ENCODE measurements at places on chromosomes 2 and 18.
A peak's percentile ranks its signal among the peaks of the same experiment; 100 is the strongest.

- DNase-seq: no peak
Measured at GRCh38 chr18:69872661-69873060, 75.0 kb downstream of the CD226 start.

DNA sequence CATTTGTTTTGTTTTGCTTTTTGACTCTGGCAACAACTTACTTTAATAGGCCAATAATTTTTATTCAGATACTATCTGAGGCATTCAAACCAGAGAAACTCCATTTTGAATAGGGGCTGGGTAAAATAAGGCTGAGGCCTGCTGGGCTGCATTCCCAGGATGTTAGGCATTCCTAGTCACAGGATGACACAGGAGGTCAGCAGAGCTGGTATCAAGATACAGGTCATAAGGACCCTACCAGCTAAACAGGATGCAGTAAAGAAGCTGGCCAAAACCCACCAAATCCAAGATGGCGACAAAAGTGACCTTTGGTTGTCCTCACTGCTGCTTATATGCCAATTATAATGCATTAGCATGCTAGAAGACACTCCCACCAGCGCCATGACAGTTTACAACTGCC lies 102.2 kb upstream of the XPO1 start:
- DNase-seq: no peak

DNA sequence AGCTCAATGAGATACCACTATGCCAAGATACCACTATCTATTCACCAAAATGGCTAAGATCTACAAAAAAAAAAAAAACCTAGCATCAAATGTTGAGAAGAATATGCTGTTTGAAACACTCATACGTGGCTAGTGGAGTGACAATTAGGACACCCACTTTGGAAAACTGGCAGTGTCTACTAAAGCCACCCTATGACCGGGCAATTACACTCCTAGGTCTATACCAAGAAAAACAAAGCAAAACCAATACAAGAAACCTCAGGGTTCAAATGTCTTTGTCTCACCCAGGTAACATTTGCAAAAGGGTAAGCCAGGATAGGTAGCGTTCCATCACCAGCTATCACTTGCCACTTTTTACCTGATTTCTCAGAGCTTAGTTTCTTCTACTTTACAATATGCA lies 123.6 kb upstream of the CAB39 start:
- DNase-seq: no peak

DNA sequence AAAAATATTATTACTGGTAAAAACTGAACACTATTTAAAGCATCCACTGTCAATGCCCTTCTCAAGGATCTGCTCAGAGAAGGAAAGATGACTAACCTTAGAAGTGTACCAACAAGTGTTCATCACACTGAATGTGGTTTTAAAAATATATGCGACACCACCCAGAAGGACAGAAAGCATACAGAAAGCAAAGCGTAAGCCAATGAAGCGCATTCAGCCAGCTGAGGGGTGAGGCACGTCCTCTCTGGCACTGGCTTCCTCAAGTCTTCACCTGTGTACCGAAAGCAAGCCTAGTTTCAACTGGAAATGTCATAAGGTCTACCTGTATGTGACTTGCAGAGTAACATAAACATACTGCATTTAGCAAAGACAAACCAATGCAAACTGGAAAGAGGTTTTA lies 88.8 kb downstream of the PSMG2 start:
- DNase-seq: no peak

- DNase-seq: no peak
Measured at GRCh38 chr2:104847586-104848160, 6.2 kb upstream of the POU3F3 start.

DNA sequence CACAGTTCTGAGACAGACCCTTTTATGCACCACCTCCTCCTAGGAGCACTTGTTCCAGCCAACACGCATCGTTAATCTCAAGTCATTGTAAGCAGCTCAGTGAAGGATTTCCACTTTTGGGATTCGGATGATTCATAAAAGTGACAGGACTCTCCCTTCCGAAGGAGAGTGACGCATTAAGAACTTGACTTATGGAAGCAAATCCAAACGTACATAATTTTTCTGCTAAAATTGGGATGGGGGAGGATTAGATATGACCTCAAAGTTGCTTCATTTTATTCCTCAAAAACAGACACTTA lies 165.7 kb downstream of the TWIST2 start:
- DNase-seq: no peak

- no peak for DNase-seq
Measured at GRCh38 chr2:56268856-56269255, 85.1 kb downstream of the CCDC85A start.

GRCh38 chr2:202344178-202344577 lies 31.9 kb upstream of the BMPR2 start:
- no peak for DNase-seq

GRCh38 chr2:200383380-200384110 lies 77.1 kb downstream of the SPATS2L start:
- DNase-seq: no peak

DNA sequence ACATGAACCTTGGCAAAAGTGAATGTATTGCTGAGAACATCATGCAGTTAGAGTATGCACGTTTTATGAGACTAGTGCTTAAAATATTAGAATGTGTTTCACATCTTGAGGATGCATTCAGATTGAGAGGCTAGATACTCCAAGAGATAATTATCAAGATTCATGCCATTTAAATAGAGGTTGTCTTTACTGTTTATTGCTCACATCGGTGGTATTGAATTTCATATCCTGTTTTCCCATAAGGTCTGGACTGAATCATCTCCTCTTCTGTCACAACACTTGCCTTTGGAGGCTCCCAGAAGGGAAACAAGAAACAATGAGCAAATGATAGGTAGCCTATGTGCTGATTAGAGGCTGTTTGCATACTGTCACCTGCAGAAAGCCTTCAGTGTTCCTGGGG lies 83.8 kb downstream of the CLHC1 start:
- DNase-seq: no peak

DNA sequence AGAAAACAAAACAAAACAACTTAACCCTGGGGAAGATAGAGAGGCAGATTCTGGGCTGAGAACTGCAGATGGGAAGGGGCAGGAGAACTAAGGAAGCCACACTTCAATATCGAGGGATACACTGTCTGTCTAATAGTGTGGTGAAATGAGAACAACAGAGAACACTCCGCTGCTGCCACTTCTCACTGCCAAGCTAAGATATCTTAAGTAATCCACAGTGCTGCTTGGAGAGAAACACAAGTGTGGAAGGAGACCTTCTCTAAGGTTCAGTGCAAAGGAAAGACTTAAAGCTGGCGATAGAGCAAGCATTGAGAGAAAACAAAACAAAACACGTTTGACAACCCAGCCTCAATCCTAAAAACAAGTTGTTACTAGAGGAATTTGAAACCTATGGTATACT lies 37.4 kb downstream of the DLGAP1 start:
- DNase-seq: no peak

DNA sequence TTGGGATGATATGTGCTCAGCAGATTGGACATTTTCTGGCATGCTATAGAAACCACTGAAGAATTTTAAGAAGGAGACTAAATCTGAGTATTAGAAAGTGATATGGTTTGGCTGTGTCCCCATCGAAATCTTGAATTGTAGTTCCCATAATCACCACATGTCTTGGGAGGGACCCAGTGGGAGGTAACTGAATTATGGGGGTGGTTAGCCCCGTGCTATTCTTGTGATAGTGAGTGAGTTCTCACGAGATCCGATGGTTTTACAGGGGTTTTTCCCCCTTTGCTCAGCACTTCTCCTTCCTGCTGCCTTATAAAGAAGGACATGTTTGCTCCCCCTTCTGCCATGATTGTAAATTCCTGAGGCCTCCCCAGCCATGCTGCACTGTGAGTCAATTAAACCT lies 535.9 kb upstream of the VRK2 start:
- DNase-seq: no peak

DNA sequence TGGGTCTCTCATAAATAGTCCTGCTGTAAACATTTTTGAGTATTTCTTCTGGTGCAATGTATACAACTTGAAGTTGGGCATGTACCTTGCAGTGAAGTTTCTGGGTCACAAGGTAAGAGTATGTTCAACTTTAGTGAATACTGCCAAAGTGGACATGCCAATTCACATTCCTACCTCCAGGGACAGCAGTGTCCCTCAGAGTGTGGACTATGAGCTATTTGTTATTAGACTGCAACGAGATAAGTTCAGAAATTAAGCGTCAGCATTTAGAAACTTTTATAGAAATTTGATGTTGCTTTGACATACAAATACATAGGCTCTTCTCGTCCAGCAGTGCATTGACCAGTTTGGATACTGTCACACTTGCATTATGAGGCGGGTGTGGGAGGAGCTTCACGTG lies 7.2 kb upstream of the ACKR3 start:
- no peak for DNase-seq

GRCh38 chr2:210063306-210063705 lies 60.9 kb downstream of the RPE start:
- DNase-seq: no peak

DNA sequence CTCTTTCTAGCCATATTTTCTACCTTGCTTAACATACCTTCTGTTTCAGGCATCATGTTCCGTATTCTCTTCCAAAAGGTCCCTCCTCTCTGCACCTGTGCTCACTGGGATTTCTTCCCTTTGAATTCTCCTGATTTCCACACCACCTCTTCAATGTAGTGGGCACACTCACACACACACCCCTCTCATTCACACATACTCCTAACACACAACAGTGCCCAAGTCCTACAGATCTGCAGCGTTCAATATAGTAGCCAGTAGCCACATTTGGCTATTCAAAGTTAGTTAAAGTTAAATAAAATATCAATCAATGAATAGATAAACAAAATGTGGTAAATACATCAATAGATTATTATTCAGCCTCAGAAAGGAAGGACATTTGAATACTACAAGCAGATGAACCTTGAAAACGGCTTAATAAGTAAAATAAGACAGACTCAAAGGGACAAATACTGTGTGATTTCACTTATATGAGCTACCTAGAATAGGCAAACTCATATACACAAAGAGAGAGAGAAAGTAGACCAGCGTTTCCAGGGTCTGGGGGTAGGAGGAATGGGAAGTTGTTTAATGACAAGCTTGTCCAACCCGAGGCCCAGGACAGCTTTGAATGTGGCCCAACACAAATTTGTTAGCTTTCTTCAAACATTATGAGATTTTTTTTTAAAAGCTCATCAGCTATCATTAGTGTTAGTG lies 34.4 kb downstream of the MYCN start:
- no peak for DNase-seq

GRCh38 chr2:88248280-88248828 lies 78.2 kb downstream of the THNSL2 start:
- no peak for DNase-seq

DNA sequence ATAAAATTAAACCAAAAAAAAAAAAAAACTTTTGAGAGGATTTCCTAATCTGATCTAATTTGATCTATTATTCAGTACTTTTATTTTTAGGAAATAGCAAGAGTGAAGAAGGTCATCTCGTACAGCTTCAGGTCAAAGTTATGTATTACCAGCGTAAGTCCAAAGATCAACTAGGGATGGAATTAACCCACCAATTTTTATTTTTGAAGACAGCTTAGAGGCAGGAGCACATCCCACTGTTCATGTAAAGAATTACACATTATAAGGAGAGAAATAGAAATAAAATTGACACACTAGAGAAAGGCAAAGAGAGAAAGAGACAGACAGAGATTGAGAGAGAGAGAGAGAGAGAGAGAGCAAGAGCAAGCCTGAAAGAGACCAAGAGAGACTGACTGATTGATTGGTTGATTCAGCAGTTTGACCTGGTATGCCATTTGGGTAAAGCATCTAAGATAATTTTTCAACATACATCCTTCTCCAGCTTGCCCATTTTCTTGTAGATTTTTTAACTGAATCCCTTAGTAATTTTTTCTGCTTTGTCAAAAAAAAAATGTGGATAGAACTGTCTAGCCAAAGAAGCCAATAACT lies 25.1 kb downstream of the DOCK10 start:
- no peak for DNase-seq

DNA sequence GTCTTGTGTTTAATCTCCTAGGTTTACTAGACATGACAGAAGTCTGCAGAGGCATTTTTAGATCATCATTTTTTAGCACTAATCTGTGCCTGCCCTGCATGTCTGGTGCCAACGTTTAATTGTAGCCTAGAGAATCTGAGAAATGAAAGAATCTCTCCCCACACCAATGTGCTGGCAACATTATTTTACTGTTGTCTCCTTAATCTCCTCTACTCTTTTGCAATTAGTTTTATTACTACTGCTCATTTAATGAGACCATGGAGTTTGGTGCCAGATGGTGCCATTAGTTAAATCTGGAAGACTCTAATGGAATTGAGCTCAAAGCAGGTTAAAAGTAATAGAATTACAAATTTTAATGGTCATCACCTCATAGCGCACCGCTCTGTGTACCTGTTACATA lies 4.0 kb upstream of the SPP2 start:
- DNase-seq: no peak

DNA sequence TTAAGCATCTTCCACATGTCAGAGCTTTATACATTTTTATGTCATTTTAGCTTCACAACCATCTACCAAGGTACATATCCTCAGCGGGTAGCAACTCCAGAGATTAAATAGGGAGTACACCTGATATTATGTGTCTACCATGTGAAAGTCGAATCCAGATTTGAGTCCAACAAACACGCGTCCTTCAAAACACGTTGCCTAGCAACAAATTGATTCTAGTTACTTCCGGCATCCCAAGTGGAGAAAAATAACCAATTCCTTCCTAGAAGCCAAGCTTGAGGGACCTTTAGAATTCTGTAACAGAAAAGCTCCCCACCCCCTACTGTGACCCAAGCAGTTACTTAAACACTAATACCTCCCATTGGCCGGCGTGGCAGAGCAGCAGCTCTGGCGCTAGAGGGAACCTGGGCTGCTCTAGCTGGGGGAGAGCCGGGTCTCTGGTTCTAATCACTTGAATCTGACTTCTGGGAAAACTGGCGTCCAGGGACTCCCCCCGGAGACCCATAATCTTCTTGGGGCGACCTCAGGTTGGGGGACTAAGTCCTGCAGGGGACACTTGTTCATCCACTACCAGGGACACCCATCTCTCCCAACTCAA lies at the start of gene ERICH2:
Gene ERICH2 (plus strand): TSS at position 371 of the 598 bp plus-strand sequence. CDS start 304 bp downstream, outside the sequence.
- DNase-seq: peak; percentile 9

GRCh38 chr2:96739076-96739632 lies 710 bp downstream of the LMAN2L start:
- no peak for DNase-seq

DNA sequence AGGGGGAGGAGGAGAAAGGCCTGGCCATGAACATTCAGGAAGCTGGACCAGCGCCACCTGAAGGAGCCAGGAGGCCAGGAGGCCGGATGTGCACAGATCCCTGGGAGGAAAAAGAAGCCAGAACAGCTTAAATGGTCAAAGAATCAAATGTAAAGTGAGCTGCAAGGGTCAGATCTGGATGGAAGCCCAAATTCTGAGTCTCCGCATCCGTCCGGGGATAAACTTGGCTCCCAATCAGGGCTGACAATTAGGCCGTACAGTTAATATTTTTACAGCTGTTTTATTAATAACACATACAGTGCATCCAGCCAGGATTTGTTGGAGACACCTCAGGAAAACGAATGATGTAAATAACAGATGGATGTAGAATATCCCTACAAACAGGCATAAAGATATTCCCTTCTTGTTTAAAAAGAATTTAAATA lies 495.1 kb upstream of the TCF4 start:
- DNase-seq: no peak

Data from activated T-cell treated with anti-CD3 and anti-CD28 coated beads for 1 hour (primary cell).